ENCODE measurements at places on chromosomes 1 and 21. TPM values are rescaled to one million over a fixed set of nuclear protein-coding genes. Genes with fewer than 3 reads are reported as not detected.

Gene FMO3
- 5.4 TPM for total RNA-seq

Gene IGSF9
- total RNA-seq = not detected

GRCh38 chr1:80533775-80534334 is 1266.9 kb upstream of the ADGRL2 start:
- no peak for DNase-seq

DNA sequence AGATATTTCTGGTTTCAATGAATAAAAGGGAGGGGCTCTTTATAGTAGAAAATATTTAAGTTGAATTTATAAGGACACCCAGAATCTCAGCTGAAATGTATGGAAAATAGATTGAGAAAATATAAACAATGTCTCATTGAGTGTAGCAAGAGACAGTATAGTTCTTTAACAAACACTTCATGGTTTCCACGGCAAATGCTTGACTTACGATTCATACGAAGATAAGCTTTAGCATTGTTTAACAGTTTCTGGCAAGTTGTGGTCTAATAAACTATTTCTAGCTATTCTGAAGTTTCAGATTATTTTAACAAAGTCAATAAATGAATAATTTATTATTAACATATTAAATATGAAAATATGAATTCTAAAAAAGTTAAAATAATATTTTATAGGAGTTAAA is 1419.4 kb downstream of the KCNT2 start:
- no peak for DNase-seq

Gene KRTAP19-1
- total RNA-seq = not detected

GRCh38 chr1:98099501-98099900 is 178.7 kb upstream of the DPYD start:
- no peak for DNase-seq

Gene CLDN14
- not detected for total RNA-seq

- DNase-seq = no peak
These were observed 67.9 kb upstream of the ZNF326 start for GRCh38 chr1:89927049-89927448.

- DNase-seq = no peak
These were observed 48.4 kb upstream of the LRRC3 start for GRCh38 chr21:44406953-44407352.

GRCh38 chr1:99886179-99886578 is 36.0 kb downstream of the AGL start:
- no peak for DNase-seq

DNA sequence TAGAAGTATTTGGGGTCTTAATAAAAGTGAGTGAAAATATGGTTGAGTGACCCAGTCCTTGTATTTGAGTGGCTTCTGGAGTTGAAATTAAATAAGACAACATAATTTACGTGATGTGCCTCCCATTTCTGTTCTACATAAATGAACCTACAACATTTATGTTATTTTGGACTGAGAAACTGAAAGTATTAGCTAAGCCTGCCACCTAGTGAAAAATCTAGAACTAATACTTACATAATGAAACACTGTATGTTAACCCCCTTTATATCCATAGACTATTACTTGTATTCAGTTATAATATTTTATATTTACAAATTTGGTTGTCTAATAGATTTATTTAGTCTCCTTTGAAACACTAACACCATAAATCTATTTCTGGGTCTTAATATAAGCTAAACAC is 298.9 kb downstream of the KCNT2 start:
- DNase-seq = no peak

GRCh38 chr1:160858097-160858496 is 4.6 kb downstream of the CD244 start:
- peak; percentile 88 for DNase-seq

- no peak for DNase-seq
These were observed 246.9 kb upstream of the LRRC7 start for GRCh38 chr1:69320757-69321211.

DNA sequence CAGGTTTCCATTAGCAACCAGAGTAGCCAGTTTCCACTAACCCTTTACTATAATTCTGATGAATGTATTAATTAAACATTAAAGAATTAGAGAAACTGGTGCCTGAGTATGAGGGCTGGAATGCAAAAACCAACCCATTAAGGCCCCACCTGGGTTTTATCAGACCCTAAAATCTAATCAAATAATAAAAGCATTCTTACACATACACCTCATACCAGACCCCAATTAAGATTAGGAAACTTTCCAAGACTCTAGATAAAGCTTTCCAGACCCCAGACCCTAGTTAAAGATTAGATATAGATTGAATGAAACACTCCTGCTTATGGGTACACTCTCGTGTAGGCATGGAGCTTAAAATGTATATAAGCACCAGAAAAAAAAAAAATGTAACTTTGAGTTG is 581.3 kb upstream of the BEND5 start:
- no peak for DNase-seq

All from esophagus muscularis mucosa (tissue), 4 donors.